ENCODE measurements at places on chromosomes 4 and X. TPM values are rescaled to one million over a fixed set of nuclear protein-coding genes. Genes with fewer than 3 reads are reported as not detected.

The FGF16 gene
- 4.5 TPM for total RNA-seq

The JADE3 gene
- 15.9 TPM for total RNA-seq

The GYG2 gene
- not detected for total RNA-seq

The GCNA gene
- 2.3 TPM for total RNA-seq

All from pulmonary artery endothelial cell (primary cell).